ENCODE measurements at places on chromosomes 13 and 19. TPM values are rescaled to one million over a fixed set of nuclear protein-coding genes. Genes with fewer than 3 reads are reported as not detected.

The SULT2B1 gene
- total RNA-seq, result not detected

The LRRC63 gene
- total RNA-seq, result 0.49 TPM

The ZNF709 gene
- total RNA-seq, result 5.8 TPM

The KLK12 gene
- not detected for total RNA-seq

The PABPC3 gene
- total RNA-seq, result 0.13 TPM

The SBK3 gene
- 0.53 TPM for total RNA-seq

The PLA2G4C gene
- total RNA-seq, result 32.7 TPM

The FFAR3 gene
- 0.76 TPM for total RNA-seq

The SHC2 gene
- total RNA-seq, result 31.6 TPM

All from sciatic nerve (tissue), 2 donors.